ENCODE measurements at places on chromosomes 4 and X.

DNA sequence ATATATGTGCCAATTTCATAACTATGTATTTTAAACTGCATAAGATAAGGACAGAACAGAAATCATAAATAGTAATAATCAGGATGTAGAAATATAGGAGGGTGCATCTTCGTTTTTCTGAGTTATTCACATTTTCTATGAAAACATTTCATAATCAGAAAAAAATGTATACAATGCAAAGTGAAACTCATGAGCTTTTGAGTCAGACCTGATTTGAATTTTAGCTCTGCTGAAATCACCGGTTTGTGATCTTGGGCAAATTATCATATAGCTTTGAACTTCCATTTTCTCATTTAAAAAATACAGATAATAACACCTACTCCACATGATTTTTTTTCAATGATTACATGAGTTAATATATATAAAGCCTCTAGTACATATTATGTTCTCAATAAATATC lies 106.9 kb downstream of the KDR start:
- no peak for DNase-seq

DNA sequence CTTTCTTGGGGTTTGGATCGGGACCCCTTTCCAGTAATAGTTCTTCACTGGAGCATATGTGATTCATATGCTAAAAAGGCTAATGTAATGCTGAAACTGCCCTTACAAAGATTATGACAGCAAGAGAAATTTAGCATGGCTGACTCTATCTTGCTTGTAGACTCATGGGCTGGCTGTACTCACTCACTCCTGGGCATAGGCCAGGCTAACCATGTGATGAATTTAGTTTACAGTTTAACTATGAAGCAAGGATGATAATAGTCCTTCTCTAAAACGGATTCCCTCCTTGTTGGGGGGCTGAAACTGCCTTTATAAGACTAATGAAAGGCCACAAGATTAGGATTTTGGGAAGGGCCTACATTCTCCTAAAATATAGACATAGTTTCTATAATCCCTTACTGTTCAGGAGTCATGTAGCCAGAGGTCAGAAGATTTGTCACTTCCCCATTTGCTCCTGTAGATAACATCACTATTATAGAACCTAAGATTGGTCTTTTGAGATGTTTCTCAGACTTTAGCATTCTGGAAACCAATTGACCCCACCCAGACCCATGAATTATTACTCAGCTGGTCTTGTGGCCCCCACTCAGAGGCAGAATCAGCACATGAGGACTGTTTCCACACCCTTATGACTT lies 20.8 kb upstream of the CEP135 start:
- no peak for DNase-seq

DNA sequence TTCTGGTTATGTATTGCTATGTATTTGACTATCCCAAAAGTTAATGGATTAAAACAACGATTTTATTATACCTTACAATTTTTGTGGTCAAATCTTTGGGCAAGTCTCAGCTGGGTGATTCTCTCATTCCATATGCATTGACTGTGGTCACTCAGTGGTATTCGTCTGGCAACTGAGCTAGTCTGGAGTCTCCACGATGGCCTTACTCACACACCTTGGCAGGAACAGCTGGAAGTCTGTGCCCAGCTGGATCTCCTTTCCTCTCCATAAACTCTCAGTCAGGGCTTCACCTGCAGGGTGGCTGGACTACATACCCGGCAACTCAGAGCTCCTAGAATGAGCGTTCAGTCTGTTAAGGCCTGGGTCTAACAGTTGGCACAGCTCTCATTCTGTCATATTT lies 141.1 kb upstream of the WDFY3 start:
- DNase-seq = no peak

DNA sequence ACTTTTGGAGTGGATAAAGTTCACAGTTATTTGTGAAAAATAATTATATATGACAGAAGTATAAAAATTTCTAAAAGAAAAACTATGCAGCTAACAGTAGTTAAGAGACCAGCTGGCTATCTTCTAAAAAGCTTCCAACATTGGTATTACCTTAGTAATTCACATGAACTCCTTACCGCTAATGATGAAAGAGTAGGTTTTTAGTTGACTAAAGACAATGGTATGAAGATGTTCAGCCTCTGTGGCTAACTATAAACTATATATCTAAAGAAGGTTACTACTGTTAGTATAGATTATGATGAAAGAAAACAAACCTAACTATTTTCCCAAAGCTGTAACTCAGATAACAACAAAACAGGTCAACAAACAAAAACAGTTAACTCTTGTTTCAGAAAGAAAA lies 10.4 kb downstream of the CCNI start:
- DNase-seq = no peak

DNA sequence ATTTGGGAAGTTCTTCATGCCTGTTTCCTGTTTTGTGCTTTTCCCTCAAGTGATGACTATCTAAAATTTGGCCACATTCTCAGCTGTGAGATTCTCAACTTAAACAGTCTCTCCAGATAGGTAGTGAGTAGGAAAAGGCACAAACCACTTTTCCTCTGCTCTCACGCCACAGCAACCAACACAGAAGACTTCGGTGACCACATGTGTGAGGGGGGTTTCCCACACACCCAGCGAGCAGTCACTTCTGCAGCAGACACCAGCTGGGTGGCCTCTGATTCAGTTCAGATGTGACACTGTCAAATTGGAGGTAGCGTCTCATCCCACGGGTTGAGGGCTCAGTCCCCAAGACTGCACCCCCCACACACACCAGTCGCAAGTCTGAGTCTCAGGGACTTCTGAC lies 25.1 kb upstream of the CLDN34 start:
- DNase-seq = peak; percentile 53

DNA sequence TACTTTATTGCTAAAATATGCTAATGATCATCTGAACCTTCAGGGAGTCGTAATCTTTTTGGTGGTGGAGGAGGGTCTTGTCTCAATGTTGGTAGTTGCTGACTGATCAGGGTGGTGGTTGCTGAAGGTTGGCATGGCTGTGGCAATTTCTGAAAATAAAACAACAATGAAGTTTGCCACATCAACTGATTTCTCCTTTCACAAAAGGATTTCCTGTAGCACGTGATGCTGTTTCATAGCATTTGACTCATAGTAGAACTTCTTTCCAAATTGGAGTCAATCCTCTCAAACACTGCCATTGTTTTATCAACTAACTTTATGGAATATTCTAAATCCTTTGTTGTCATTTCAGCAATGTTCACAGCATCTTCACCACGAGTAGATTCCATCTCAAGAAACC lies 19.3 kb downstream of the DDIT4L start:
- no peak for DNase-seq

- DNase-seq = no peak
Observed at GRCh38 chr4:94359838-94360237, 17.2 kb upstream of the HPGDS start.

- DNase-seq = peak; percentile 3
Observed at GRCh38 chr4:7564242-7564641, 129.5 kb upstream of the PSAPL1 start.

DNA sequence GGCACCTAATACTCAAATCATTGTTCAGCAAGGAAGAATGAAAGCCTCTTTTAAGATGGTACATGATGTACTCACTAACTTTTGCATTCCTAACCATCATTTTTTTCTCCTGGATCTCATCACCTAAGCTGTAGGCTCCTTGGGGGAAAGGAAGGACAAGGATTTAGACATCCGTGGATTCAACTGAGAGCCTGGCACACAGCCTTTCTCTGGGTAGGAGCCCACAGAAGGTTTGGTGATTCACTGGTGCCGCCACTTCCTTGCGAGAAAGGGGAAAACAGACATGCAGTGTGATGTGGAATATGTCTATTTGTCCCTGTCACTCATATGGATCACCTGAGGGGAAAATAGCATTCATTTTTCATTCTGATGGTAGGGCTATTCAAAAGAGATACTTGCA lies 147.3 kb downstream of the PCDH7 start:
- DNase-seq = no peak

DNA sequence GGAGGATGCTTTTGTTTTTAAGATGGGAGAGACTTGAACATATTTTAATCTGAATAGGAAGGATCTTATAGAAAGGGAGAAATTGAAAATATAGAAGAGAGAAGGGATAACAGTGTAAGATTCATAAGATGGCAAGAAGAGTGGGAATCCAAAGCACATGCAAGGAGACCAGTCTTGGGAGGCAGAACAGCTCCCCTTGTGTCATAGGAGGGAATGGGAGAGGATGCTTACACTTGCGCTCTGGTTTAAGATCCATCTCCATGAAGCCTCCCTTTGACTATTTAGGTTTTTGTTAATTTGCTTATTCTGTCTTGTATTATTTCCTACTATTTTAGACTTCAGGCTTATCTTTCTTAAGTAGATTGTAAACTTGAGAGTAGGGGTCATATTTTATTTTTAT lies 42.7 kb downstream of the KIF4A start:
- DNase-seq = no peak

DNA sequence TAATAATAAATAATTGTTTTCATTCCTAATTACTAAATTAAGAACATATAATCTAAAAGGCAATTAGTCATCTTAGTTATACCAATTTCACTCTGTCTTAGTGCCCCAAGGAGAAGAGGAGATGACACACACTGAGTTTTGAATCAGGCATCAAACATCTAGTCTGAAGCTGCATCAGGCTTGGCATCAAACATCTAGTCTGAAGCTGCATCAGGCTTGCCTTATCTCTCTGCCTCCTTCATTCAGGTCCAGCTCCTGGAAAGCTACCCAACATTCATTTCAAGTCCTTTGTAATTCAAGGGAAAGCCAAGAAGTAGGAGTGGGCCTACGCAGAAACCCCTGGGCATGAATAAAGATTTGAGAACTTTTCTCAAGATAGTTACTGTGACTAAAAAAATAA lies 62.2 kb downstream of the SH3RF1 start:
- no peak for DNase-seq

GRCh38 chrX:155148724-155149537 lies 67.3 kb upstream of the VBP1 start:
- DNase-seq = peak; percentile 41

DNA sequence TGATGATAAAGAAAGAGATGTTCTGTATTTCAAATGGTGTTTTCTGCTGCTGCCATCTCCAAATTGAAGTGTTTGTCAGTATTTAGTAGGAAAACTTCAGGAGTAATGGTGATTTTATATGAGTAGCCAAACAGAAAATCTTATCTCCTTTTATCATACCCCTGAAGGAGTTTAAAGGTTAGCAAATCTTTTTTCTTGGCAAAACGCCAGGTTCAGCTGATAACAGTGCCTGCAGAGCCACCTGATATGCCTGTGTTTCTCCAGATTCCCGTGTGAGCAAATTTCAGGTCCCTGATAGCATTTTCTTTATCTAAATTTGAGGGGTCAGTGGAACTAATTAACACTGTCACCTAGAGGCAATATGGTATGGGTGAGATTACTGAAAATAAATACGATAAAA lies 65.8 kb upstream of the ETNPPL start:
- DNase-seq = no peak

DNA sequence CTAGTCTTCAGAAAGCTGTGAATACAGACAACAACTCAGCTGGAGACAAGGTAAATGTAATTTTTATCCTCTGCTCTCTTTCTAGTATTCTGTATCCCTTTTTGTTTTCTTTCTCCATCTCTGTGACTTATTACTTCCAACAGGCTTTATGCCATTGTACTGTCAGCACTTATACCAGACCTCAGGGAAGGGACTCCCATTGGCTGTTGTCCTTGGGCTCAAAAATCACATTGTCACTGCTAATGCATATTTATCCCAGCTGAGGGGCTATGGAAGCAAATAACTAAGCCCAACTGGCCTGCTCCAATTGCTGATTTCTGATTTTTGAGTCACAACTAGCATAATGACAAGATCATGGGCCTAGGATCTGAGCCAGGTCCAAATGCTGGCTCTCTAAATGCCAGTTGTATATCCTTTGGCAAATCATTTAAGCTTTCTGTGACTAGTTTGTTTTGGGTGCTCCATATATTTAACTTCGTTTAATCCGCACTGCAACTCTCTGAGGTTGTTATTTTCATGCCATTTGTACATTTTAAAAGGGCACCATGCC lies 395.1 kb upstream of the GNPDA2 start:
- DNase-seq = no peak

DNA sequence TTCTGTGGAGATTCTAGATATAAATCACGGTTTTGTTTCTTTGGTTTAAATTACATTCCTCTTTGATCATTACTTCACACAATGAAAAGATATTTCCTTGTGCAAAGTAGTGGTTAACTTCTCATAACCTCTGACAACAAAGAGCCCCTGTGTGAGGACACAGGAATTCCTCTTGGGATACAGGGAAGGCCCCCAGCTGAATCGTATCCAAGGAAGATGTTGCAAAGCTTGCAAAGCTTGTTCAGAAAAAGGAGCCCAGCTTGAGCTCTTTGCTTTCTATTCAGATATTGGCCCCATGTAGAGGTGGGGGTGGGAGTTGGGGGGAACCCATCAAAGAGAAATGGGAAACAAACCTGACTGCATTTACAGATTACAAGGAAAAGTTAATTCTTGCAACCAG lies 145.7 kb downstream of the RELL1 start:
- DNase-seq = no peak

DNA sequence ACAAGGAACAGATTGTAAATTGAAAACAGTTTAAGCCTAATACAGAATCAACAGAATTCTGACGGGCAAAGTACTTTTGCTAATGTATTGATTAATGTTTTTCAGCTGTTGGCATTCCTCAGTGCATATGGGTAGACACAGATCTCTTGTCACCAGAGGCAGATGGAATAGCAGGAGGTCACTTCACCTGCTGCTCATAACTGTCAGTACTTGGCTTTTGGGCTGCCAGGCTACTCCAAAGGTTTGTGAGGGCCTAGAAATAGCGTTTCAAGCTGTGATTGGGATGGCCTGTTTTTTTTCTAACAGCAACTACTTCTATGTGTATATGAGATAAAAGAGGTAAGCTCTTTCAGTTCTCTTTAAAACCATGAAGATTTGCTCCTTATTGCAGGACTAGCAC lies 307.5 kb upstream of the ANXA10 start:
- DNase-seq = no peak

DNA sequence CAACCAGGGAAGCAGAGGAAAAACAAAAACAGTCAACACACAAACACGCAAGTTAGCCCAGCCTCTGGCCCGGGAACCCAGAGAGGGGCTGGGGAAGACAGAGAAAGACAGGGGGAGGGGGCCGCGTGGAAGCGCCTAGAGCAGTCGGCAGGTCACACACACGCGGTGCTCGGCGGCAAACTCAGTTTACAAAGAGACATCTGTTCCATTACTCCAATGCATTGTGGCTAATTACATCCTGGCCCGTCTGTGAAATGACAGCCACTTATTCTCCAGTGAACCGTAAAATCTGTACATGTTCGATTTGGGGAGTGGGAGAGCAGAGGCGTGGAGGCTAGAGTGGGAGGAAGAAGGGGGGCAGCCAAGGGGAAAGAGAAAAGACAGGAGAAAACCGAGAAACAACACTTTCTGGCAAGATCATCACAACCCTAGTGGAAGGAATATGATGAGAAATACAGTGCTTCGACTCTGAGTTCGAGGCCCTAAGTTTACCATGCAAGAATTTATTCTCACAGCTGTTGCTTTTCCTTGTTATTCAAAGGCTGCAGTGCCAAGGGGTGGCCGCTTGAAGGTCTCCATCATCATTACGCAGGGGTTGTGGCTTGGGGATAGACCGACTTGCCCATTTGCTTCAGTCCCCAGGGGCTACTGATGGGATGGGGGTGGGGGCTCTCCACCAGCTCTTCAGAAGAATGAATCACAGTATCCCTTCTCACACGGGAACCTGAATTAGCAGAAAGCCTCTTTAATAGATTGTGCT lies 167.7 kb downstream of the MGST2 start:
- no peak for DNase-seq

GRCh38 chr4:92183825-92184224 lies 119.9 kb upstream of the GRID2 start:
- DNase-seq = no peak
